Stimulated activated CD8-positive, alpha-beta memory T cell treated with anti-CD3 and anti-CD28 coated beads, Interleukin-2, amount 100 ng/mL, for 48 hours (primary cell): ENCODE measurements at places on chromosomes 1 and 21.

- no peak for DNase-seq
Measured at GRCh38 chr1:89995598-89996449, 914 bp downstream of the ZNF326 start.

DNA sequence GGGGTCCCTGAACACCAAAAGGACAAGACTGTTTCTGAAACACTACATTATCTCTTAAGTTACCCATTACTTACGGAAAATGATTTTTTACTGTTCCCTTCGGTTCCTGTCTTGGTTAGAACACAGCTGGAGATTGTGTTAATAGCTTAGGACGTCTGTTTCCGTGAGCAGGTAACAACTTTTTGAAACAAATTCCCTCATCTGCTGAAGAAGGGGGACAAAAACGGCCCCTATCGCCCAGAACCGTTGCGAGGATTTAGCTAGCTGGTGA, 67.8 kb downstream of the SLC35A3 start:
- no peak for DNase-seq

GRCh38 chr1:22139817-22140216, 3.1 kb downstream of the WNT4 start:
- DNase-seq, result no peak

DNA sequence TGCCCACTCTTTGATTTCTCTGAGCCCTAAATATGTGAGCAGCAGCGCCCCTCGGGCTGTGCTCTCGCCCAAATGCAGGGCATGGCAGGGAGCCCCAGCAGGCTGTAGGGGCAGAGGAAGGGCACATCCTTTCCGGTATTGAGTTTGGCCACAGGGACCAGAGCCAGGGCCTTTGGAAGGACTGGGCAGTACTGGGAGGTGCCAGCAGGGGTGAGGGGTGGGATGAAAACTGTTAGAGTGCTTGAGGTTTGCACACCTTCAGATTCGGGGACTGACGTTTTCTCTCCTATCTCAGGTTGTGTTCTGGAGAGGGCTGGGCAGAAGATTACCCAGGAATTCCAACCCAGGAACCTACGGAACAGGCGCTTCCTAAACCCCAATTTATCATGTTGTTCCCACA, 2.2 kb upstream of the ATP1A2 start:
- no peak for DNase-seq

DNA sequence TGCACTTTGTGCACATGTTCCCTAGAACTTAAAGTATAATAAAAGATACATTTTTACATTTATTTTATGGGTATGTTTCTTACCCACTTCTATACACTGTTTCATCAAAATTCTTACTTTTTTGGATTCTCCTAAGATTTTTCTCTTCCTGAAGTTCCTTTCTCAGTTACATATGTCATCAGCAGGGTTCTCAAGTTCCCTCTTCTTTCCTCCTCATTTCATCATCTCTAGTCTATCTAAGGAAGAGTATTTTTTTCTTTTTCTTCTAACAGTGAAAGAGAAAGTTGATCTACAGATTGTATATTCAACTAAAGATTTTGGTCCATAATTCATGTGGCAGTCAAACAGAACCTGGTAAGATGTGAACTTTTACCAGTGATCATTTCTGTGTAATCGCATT, 41.2 kb upstream of the CYYR1 start:
- DNase-seq, result no peak

GRCh38 chr1:81912383-81912782, 111.6 kb downstream of the ADGRL2 start:
- DNase-seq, result no peak

- DNase-seq, result no peak
Measured at GRCh38 chr1:19424651-19425570, 60.4 kb downstream of the CAPZB start.

DNA sequence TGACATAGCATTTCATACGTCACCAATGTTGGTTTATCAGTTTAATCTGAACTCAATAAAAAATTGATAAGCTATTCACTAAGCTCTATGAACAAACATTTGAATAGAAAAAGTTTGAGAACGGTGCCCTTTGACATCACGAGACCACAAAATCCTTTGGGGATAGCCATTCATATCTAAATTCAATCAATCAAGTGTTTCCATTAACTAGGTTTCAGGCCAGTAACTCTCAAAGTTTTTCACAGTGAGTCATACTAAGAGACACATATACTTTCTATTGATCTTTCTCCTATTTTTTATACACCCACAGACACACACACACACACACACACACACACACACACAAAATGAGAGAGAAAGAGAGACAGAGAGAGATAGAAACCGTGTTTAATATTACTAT, 235.4 kb upstream of the SNX7 start:
- DNase-seq, result no peak

DNA sequence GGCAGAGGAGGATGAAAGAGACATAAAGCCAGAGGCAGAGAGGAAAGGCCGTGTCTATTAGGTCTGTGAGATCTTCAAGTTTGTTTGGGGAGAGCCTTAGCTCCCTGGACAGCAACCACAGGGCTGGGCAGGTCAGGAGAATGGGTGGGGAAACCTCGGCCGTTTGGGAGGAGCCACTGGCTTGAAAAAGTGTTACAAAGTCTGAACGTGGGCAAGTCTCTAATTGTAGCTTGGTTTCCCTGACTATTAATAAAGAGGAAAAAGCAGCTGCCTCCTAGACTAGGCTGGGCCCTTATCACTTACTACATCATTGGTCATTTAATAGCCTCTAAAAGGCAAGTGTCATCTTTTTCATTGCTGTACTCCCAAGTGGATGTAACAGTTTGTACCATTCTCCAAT, at the start of gene CCDC17:
Gene CCDC17 (minus strand): TSS at position 83 of the 400 bp plus-strand sequence. CDS start 145 bp downstream, outside the sequence.
- no peak for DNase-seq

GRCh38 chr1:39689635-39690034, 1.6 kb downstream of the HPCAL4 start:
- DNase-seq, result no peak

GRCh38 chr1:226688056-226688748, 50.9 kb downstream of the ITPKB start:
- no peak for DNase-seq

DNA sequence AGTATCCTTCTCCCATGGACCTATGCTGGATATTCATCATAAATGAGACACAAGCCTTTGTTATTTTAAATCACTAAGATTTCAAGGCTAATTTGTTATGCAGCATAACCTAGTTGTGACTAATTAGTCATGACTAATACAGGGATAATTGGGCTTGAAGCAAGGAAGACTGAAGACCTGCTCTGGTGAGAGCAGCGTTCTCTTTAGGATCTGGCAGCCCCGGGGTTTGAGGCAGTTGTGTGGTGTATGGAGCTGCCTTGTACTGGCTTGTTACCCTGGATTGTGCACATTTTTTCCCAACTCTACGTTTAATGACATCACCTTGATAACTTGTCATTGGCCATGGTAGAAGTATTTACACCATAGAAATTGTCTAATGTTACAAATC, 25.7 kb upstream of the SPAG17 start:
- DNase-seq, result no peak

- no peak for DNase-seq
Measured at GRCh38 chr21:38680401-38680800, 125.3 kb upstream of the ETS2 start.

- no peak for DNase-seq
Measured at GRCh38 chr21:42199868-42200463, 19.0 kb upstream of the ABCG1 start.

- no peak for DNase-seq
Measured at GRCh38 chr1:198440842-198441241, 99.6 kb downstream of the ATP6V1G3 start.

GRCh38 chr1:85611425-85611824, 30.9 kb downstream of the CCN1 start:
- DNase-seq, result no peak

GRCh38 chr1:235887676-235888075, 21.0 kb upstream of the LYST start:
- DNase-seq, result no peak

DNA sequence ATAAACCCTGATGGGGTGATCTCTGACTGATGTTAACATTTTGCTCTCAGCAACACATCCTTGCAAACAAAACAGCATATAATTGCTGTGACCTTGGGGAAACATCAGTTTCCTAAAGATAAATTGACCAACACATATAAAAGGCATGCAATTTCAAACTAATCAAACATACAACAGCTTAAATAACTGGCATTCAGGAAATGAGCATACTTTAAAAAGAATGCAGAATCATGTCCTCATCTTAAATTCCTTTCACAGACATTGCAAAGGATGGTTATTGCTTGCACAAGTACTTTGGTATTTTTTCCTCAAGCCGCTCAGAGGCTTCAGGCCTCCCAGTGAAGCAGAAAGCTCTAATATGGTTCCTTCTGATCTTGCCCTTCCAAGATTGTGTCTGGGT, 53.4 kb upstream of the RGS18 start:
- no peak for DNase-seq

GRCh38 chr1:212959266-212960220, 9.2 kb downstream of the VASH2 start:
- no peak for DNase-seq

DNA sequence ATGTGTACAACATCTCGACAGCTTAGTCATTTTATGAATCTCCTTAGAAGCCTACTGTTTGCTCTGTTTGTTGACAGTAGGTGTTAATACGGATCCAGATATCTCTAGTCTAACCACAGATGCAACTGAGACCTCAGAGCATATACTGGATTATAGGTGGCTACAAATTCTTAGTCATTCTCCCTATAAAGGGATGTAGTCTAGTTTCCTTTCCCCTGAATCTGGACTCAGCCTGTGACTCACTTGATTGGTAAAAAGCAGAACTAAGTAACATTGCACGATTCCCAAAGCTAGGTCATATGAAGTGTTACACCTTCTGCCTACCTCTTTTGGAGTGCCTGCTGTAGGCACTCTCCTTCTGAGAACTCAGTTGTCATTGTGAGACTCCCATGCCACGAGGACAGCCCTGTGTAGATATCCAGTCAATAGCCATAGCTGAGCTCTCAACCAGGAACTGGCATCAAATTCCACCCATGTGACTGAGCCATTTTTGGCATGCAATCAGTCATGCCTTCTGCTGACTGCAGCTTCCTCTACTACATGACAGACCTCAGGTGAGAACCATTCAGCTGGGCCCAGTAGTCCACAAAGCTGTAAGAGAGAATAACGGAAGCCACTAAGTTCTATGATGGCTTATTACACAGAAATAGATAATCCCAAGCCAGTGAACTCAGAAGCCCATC, 135.9 kb upstream of the CHRM3 start:
- no peak for DNase-seq

GRCh38 chr1:43509007-43509739, 21.5 kb upstream of the PTPRF start:
- no peak for DNase-seq

DNA sequence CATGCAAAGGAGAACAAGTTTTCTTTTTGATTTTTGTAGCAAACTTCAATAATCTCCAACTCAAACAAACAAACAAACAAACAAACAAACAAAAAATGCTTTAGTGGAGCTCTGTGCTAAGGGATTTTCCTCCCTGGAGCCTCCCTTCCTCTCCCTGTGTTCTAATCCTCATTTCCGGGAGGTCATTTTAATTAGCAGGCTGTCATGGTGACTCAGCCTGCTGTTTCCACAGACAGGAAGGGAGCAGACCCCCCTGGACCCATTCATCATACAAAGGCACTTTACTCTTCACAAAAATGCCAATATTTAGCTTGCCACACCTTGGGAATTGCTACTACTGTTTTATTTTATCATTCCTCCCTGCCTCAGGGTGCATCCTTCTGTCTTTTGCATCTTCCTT, 61.0 kb upstream of the SPATA6 start:
- DNase-seq, result no peak

DNA sequence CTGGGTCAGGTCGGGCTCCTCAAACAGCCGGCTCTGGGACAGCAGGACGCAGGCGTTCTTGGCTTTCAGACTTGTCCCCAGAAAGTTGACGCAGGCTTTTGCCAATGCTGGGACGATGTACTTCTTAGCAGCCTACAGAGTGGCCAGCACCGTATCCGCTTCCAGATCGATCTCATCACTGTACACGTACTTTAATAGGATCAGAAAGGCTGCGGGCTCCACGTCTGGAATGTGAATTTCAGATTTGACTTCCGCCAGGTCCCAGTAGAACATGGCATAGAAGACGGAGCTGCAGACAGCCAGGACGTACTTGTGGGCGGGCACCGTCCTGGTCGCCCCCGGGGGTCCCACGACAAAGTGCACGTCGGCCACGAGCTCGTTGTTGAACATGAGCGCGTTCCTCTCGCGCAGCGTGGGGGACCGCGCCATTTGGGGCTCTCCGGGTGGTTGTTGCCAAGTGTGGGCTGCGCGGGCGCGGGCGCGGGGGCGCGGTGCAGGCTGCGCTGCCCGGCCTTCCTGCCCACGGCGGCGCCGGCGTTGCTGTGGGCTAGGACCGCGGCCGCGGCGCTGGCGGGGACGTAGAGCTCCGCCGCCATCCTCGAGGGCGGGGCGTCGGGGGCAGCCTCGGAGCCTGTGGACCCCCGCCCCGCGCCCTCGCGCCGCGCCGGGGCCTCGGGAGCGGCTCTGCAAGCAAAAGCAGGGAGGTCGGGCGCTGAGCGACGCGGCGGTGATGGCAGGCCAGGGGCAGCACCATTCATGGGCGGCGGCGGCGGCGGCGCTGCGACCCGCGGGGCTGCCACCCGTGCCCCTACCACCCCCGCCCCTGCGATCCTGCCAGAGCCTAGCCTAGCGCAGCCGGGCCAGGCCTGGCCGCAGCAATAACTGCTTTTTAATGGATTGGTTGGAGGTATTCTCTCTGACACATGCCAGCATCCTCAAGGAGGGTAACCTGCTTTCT, 10.6 kb downstream of the CNR2 start:
- no peak for DNase-seq

GRCh38 chr1:180151508-180151907, 3.2 kb upstream of the QSOX1 start:
- no peak for DNase-seq

GRCh38 chr1:1929102-1929638, 10.1 kb upstream of the TMEM52 start:
- no peak for DNase-seq

DNA sequence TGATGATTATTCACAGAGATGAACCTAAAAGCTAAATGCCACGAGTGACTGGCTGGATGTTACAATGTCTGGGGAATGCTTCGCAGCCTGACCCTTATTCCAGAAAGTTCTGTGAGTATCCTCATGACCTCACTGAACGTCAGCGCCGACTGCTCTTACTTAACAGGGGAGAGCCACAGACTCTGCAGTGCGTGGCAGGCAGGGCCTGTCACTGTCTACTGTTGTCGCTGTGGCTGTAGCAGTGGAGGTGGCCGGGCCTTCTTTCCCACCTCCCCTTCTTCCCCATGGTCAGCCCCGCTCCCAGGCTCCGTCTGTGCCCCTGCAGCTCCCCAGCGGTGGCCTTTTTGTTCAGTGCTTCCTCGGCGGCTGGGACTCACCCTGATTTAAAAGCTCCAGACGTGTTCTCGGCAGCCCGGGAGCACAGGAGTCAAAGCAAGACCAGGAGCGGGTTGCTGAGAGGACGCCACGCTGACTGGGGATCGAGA, 52.2 kb upstream of the TARBP1 start:
- DNase-seq, result no peak

GRCh38 chr1:229068270-229068987, 202.5 kb upstream of the RAB4A start:
- DNase-seq, result no peak
